ENCODE measurements at places on chromosomes 6 and 20.

GRCh38 chr6:129306826-129307225 is 403.2 kb downstream of the ARHGAP18 start:
- no peak for DNase-seq

DNA sequence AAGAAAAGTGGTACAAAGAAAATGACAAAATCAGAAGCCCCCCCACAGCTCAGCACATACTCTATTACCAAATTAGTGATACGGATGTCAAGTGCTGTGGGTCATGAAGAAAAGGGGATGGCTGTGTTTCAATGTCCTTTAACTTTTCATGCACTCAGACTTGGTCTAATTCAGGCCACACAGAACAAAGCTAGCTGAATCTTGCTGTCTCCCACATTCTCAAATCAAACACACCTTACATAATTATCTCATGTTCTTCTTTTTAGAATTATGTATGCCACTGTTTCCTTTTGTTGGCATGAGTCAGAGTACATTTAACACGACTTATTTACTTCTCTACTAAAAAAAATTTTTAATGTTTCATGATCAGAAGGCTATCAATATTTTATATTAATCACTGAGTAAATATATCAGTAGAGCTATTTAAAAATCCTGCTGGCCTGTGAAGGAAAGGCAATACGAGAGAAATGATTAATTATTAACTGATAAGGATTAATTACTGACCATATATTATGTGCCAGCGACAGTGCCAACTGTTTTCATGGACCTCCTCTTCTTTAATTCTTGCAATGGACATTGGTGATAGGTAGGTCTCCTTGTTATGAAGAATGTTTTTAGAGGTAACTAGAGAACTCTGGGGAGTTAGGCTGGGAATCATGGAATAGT is 596.5 kb upstream of the AGPAT4 start:
- no peak for DNase-seq

DNA sequence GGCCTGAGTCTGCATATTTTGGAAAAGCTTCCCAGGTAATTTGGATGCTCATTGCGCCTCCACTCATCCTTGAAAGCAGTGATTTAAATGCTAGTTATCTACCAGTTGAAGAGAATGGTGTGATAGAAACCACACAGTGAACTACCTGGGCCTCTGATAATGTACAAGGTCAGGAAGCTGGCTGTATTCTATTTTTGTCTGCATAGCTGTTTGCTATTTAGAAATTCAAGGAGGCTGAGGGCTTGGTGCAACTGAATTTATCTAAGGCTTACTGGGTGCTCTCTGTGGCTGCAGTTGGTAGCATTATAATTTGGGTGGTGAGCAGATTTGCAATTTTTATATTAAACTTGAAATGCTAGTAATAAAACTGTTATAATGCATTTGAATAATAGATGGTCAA is 245.6 kb downstream of the KIF16B start:
- no peak for DNase-seq

DNA sequence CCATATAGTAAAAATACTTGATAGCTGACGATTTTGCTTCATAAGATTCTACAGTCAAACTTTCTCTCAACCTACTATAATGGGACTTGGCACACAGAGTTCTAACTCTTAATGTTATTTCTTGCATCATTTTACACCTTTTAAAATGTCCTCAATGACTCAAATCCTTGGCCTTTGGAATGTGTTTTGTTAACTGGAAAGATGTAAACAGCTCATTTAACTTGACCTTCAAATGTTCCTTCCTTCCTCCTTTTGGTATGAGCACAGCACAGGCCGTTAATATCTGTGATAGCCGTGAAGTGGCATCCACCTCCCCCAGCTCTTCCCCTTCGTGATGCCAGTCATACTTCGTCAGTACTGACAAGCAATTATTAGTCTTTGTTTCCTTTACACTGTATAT is 972.0 kb upstream of the CITED2 start:
- DNase-seq, result no peak

DNA sequence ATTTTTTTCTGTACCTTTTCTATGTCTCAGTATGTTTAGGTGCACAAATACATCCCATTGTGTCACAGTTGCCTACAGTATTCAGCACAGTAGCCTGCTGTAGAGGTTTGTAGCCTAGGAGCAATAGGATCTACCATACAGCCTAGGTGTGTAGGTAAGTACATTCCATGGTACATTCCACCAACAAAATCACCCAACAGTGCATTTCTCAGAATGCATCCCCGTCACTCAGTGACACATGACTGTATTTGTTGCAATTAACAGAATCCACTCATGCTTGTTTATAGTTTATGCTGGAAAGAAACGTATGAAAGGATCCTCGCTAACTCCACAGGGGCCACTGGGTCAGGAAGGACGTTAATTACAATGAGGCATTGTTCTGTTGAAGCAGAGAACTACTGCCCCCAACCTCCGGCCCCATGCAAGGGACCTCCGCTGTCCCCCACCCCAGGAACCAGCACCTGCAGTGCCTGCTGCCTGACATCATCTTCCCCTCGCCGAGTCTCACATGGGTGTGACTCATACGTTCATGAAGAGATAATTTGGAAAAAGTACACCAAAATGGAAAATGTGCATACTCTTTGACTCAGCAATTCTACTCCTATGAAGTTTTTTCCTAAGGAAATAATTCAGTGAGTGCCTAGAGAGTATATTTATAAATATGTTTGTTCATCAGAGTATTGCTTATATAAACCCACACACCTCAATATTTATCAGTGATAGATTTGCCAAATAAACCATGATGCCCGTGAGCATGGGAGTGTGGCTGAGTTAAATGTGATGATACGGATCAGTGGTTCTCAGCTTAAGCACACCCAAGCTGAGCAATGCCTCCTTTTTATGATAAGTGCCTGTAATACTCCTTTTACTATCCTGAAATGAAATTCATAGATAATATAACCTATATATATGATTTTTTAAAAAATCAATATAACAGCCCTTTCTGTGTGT is 156.4 kb upstream of the ECI2 start:
- DNase-seq, result no peak

- no peak for DNase-seq
Observed at GRCh38 chr6:133673056-133673455, 215.9 kb upstream of the TCF21 start.

DNA sequence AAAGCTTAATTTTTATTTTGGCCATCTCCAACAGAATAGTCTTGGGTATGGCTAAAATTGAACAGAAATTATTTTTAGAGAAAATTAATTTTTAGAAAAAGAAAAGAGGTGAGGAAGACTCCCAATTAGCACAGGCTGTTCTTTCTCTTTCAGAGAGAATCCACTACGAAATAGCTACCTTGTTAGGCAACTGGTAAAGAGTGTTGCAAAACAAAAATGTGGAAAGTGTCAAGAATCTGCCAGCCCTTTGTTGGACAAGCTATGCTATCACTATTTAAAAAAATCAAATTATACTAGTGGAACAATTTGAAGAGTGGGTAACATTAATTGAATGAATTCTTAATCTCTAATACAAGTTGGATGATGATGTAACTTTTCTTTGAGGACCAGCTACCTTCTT is 19.2 kb upstream of the ZSCAN9 start:
- no peak for DNase-seq

- no peak for DNase-seq
Observed at GRCh38 chr6:157428427-157429202, 47.6 kb downstream of the ZDHHC14 start.

All from activated gamma-delta T cell treated with Interleukin-2 at 50 U/mL for 16 hours (primary cell).